ENCODE measurements at places on chromosomes 7 and 10.

DNA sequence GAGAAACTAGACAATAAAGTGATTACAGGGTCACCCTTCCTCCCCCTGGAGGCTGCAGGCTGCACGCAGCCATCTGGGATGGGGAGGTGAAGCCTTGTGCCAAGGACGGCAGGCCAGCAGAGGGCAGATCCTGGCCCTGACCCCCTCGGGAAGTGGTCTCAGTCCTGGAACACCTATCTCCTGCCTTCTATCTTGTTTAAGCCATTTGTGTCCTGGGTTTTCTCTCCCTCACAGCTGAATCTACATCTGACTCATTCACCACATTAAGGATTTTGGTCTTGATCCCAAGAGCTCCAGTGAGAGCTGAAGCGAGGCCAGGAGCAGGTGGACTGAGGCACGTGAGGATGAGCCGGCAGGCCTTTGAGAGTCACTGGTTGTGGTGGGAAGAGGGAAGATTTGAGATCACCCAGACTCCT, 16.4 kb upstream of the PARP12 start:
- no peak for DNase-seq

DNA sequence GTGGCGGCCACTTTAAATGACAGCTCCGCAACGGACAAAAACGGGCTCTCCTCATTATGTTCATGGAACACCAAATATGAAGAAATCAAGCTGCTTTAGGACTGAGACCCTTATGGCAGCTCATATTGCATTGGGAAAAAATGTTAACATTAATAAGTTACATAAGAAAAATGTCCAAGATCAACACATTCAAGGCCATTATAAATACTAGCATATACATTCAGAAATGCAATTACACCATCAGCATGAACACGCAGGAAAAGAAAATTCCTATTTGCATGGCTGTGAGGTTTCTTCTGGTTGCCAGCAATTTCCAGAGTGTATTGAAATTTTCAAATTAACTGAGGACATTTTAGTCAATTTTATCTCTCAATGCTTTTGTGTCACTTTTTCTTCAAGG, 374.1 kb upstream of the NRP1 start:
- no peak for DNase-seq

DNA sequence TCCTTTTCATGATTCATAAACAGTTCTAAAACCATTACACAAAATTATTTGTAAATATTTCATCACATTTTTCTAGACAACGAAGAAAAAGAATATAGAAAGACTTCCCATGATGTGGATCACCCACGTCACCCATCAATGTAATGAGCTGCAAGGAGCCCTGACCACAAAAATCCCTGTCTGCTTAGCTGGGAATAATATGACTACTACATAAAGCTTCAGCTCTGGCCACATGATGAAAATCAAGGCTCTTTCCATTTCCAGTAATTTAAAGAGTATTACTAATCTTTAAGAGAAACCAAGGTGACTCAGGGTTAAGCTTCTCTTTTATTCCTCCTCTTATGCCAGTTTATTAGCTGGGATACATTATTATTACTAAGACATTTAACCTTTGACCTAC, 180.8 kb upstream of the CACNA2D1 start:
- DNase-seq, result no peak

DNA sequence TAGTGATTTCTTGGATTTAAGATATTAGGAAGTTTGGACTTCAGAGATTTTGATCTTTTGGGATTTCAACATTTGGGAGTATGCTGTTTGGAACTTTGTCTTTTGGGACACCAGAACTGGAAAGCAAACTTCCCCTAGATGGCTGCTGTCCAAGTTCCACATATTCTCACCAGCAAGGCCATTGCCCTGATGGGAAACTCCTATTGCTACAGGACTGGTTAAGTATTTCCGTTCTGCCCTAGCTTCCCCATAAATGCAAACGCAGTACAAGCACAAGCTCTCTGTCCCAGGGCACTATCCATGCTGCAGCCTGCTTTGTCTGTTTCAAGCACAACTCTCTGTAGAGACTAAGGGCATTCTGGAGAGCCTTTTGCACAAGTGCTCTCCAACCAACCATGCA, 79.3 kb upstream of the SLC25A13 start:
- DNase-seq, result no peak

- no peak for DNase-seq
These were observed 19.9 kb downstream of the SPAG6 start for GRCh38 chr10:22365233-22365632.

GRCh38 chr7:30968294-30968693, 4.5 kb downstream of the GHRHR start:
- DNase-seq, result no peak

GRCh38 chr10:69065406-69066361, 22.2 kb upstream of the SRGN start:
- DNase-seq, result no peak

DNA sequence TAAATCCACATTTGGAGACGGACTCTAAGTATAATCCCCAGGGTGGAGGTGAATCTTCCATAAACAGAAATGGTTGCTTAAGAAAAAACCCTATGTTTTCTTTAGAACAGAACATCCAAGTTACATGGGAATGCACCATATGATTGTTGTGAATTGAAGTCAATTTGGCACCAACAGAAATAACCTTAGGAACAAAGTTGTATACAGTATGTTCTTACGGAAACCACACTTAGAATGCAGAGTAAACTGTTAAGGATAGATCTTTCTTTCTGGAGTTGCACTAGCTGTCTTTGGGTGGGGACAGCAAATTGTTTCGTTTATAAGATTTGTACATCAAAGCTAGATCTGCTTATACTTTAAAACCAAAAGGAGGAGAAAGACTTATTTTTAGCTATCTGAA, 316.4 kb downstream of the PTEN start:
- no peak for DNase-seq

DNA sequence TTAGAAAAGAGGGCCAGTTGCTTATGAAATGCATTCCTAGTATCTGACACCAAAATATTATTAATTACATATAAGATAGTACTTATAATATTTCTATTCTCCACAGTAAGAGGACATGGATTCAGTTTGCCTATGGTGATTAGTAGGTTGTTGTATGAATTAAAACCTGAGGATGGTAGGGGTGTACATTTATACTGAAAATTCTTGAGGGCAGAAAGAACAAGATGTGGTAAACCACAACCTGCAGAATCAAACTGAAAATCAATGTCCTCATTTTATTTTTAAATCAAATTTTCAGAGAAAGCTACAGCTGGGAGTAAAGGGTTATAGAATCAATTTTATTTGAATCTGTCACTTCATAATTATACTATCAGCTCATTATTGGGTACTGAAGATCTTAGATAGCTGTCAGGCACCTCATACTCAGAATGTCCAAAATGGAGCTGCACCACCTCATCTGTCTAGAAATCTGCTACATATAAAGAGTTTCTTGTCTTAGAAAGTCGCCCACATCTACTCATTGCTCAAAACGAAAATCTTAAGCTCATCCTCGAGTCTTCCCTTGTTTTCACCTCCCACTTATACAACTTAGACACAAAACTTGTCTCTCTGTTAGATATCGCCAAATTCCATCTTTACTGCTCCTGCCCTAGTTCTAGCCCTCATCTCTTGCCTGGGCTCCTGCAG, 65.4 kb downstream of the MYO3A start:
- no peak for DNase-seq

DNA sequence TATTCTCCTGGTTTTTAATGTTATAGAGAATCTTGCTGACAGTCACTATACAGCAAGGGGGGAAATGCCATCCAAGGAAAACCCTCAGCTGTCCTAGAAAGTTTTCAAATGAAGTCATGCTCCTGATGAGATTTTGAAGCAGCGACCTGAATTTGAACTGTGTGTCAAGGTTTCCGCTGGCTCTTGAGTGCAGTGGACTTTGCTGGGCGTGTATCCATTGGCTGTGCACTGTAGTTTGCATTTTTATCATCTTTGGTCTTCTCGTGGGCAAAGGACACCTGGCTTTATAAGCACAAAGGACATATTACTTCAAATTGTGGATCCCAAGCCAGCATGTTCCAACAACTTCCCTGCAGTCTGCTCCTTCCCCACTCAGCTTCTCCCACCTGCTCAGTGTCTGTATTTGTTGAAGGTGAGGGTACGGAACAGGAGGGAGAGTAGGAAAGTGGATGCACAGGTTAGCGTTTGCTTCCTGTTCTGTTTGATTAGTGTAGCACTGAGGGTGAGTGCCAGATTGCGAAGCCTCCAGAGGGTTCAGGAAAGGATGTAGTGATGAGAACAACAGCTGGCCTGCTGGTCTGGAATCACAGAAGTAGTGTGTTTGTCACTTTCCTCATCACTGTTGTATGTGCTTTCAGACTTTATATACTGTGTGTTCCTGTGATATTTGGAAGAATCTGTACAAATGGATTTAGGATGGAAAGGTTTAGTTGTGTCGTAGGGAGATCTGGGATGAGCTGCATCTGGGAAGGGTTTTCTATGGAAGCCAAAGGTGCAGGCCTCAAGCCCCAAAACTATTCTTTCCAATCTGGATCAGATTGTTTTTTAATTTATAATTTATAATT, 204.8 kb downstream of the BMPER start:
- DNase-seq, result no peak

DNA sequence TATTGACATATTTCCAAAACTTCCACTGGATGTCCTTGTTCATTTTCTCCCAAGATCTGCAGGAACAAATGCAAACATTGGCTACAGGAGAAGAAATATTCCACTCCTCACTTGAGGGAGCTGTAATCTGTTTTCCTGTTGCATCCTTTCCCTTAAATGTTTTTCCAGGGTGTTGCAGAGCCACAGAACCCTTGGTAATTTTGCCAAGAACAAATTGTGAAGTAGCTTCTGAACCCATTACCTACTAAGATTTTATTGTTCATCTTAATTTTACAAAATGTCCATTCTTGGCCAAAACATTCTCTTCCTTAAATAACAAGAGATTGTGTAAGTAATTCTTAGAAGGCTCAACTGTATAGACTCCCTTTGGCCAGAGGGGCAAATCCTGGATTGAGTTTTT, 177.0 kb downstream of the GNAT3 start:
- no peak for DNase-seq

GRCh38 chr7:51973939-51974338, 657.3 kb upstream of the COBL start:
- DNase-seq, result no peak

- DNase-seq, result no peak
These were observed 16.7 kb downstream of the TRIM56 start for GRCh38 chr7:101102026-101102425.

GRCh38 chr7:18762189-18762588, 266.6 kb downstream of the HDAC9 start:
- DNase-seq, result no peak

GRCh38 chr7:98396768-98397167, 4.1 kb downstream of the BAIAP2L1 start:
- DNase-seq, result no peak

- no peak for DNase-seq
These were observed 184.1 kb downstream of the RELN start for GRCh38 chr7:103805346-103805745.

- no peak for DNase-seq
These were observed 127.8 kb downstream of the SH3PXD2A start for GRCh38 chr10:103727546-103727963.

GRCh38 chr10:63114031-63114814, 18.9 kb upstream of the NRBF2 start:
- DNase-seq, result no peak

GRCh38 chr10:77494327-77494726, 143.3 kb downstream of the KCNMA1 start:
- no peak for DNase-seq

GRCh38 chr10:34078745-34079470, 736.2 kb downstream of the PARD3 start:
- no peak for DNase-seq

- peak; percentile 13 for DNase-seq
These were observed 65.7 kb upstream of the STRIP2 start for GRCh38 chr7:129368389-129368986.

GRCh38 chr7:93569189-93569588, 5.3 kb downstream of the CALCR start:
- no peak for DNase-seq

GRCh38 chr7:41125343-41125742, 577.5 kb downstream of the INHBA start:
- no peak for DNase-seq

DNA sequence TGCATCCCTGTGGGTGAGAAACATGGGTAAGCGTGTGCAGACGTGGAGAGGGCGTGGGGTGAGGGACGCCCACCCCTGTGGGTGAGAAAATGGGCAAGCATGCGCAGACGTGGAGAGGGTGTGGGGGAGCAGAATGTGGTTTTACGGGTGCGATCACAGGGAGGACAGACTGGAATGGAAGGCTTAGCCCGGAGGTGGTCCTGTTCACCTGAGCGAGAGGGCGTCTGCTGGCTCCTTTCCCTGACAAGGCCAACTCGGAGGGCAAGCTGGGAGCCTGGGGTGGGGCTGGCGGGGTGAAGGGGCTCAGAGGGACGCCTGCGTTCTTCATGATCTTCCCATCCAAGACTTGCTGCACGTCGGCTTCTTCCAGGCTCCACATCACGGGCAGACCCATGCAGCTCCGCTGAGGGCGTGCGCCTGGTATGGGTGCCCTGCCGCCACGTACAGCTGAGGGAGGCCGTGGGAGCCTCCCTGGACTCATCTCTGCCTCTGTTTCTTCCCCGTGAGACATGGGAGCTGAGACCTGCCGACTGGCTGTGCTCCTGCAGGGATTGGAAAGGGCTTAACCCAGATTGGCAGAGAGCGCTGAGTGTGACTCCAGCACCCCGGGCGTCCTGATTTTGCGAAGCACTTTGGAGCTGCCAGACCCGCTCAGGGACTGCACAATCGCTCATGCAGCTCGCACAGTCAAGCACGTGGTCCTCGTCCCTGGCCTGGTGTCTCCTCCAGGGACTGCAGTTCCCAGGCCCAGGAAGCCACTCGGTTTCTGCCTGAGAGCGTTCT, 74.3 kb upstream of the SHH start:
- DNase-seq, result no peak

DNA sequence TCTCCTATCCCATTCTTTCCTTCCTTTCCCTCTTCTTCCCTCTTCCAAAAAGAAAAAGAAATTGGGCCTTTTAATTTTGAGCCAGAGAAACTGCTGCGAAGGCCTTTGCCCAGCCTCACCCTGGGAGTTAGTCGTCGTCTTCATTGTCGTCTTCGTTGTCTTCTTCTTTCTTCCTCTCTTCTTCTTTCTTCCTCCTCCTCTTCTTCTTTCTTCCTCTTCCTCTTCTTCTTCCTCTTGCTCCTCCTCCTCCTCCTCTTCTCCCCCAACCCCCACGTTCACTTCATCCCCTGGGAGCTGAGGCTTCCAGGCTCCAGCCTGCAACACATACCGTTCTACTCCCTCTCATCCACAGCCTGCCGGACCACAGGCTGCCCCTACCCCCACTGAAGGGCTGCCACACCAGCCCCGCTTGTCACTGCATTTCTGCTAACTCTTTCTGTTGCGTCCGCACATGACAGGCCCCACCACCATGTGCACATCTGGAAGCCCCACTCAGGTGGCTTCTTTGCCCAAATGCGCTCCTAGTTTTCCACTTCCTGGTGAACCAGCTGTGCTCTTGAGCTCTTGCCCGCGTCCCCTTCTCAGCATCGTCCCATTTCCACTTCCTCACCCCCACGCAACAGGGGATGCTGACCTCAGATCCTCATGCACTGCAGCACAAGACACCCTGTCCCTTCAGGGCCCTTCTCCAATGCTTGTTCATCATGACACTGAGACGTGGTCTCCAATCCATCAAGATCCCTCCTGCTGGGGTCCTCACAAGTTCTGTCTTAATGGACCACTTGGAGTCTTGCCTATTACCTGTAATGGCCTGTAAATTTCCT, 94.9 kb upstream of the SH2B2 start:
- no peak for DNase-seq

Data from stimulated activated CD4-positive, alpha-beta T cell treated with anti-CD3 and anti-CD28 coated beads, Interleukin-12 subunit alpha, Interleukin-12 subunit beta, amount 100 ng/mL, for 48 hours (primary cell).